Activated B cell treated with CpG ODN at 0.5 μM for 24 hours (primary cell): ENCODE measurements at places on chromosomes 7 and 10.

DNA sequence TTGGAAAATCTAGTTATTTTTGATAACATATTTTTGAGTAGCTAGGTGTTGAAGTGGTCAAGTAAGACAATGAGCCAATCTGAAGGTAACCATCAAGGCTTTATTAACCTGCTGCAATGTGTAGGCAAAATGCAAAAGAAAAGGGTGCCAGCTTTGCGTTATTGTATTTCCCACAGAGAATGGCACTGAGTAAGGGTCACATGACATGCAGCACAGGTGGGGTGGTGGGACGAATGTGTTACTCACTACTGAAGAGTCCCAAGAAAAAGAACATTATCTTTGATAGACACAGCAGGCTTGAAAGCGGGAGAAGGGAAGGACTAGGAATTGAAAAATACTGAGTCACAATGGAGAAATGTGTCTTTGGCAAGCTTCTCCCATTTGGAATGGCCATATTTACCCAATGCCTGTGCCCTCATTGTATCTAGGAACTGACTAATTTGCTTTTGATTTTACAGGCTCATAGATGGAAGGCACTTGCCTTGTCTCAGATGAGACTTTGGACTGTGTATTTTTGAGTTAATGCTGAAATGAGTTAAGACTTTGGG, 898.6 kb upstream of the POT1 start:
- no peak for DNase-seq

DNA sequence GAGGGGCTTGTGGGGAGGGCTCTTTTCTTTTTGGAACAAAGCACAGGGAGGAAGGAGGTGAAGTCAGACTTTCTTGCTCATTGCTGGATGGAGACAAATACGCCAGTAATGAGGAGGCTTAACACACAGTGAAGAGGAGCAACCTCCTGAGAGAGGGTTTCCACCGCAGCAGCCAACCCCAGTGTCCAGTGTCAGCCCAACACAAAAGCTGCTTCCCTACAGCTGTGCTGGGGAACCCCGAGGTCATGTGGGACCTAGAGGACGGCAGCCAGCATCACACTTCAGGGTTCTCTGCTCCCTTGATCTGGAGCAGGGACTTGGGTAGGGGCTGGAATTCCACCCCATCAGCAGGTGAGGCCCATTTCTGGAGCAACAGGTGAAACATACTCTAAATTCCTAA, 7.7 kb downstream of the BLNK start:
- DNase-seq = no peak

- no peak for DNase-seq
Observed at GRCh38 chr7:12728192-12728538, 40.7 kb downstream of the ARL4A start.

- no peak for DNase-seq
Observed at GRCh38 chr7:119175911-119176627, 951.6 kb downstream of the ANKRD7 start.

GRCh38 chr7:130723784-130724183, 10.2 kb downstream of the KLF14 start:
- no peak for DNase-seq

- no peak for DNase-seq
Observed at GRCh38 chr10:49749144-49749543, 13.0 kb downstream of the OGDHL start.

GRCh38 chr10:70233939-70234300, 691 bp upstream of the PPA1 start:
- DNase-seq = no peak

DNA sequence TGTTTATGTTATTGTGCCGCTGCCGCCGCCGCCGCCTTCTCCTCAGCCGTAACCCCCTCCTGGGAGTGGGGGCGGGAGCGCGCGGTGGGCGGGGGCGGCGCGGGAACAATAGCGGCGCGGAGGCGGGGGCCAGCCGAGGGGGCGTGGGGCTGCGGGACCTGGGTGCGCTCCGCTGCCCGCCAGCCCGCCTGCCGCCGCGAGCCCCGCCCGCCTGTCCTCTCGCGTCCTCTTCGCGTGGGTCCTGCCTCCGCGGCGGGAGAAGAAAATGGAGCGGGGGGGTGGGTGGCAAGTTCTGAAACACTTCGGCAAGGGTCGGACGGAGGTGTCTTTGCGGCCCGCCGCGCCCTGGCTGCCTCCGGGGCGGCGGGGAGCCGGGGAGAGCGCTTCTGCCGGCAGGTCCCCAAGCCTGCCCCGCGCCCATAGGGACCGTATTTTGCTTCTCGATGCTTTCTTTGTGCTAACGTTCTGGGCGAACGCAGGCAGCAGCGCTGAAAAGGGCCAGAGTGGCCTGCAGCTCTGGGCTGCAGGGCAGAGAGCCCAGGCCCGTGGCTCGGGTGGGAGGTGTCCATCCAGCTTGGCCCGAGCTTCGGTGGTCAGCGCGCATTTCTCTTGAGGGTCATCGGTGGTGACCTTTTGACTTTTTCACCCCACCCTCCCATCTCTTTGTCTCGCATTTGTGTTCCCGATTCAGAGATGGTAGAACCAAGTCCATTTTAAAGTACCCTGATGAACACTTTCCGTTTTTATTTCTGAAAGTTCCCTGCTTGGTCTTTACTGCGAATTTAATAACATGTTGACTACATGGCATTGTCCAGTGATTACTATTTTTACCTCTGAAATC, 613 bp downstream of the MAPK8 start:
- no peak for DNase-seq

DNA sequence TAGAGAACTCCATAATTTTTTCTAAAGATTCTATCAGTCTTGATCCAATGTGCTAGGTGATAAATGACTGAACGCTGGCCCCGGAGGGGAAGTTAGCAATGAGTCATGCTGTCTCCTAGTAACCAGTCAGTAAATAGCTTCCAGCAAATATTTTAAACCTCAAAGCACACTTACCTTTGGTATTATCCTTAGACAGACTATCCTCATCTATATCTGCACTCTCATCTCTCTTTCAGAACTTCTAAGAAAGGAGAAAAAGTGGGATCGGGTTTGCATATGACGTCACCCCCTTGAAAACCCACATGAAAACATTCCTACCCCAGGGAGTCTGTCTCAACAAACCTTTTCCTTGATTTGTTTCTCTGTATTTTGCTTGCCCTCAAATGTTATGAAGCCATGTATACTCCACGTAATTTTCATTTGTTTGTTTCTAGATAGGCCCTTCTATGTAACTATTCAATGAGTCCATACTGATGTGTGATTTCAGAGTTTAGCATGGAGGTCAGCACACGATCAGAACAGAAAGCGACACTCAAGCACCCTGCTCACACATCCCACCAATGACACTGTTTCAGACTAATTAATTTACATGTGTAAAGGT, 174.9 kb upstream of the NRP1 start:
- DNase-seq = no peak

DNA sequence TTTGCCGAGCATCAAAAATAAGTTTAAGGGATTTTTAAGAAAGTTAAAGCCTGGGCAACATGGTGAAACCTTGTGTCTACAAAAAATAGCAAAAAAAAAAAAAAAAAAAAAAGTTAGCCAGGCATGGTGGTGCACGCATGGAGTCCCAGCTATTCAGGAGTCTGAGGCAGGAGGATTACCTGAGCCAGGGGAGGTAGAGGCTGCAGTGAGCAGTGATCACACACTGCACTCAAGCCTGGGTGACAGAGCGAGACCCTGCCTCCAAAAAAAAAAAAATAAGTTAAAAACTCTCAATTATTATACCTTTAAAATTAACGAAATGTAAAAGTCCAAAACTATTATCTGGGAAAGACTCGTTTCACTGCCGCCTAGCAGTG, 35.0 kb upstream of the DAGLB start:
- no peak for DNase-seq

DNA sequence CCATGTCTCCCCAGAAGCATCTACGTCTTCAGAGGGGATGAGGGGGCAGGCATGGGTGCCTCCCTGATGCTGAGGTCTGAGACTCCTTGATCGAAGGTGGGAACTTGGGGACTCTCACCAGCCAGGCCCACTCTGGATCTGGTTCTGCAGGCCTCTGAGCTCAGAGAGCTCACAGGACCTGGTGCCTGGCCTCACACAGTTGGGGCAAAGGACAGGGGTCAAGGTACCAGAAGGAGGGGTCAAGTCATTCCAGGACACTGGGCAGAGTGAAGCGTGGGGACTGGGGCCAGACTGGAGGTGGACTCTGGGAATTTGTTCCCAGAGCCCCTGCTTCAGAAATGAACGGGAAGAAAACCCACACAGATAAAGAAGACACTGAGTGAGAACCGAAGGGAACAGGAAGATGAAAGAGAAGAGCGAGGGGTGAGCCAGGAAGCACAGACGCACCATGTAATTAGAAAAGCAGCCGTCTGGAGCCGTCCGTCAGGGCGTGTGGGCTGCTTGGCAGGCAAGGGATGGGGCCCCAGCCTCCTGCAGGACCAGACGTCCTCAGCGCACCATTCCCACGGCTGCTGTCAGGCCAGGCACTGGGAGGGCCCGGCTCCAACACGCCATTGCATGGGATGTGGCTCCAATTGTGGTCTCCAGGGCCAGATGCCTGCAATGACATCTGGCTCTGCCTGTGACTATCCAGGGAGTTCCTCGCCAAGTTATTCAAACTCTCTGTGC, 47.7 kb downstream of the ZCCHC24 start:
- DNase-seq = no peak

GRCh38 chr7:69932034-69932628, 333.9 kb downstream of the AUTS2 start:
- no peak for DNase-seq

DNA sequence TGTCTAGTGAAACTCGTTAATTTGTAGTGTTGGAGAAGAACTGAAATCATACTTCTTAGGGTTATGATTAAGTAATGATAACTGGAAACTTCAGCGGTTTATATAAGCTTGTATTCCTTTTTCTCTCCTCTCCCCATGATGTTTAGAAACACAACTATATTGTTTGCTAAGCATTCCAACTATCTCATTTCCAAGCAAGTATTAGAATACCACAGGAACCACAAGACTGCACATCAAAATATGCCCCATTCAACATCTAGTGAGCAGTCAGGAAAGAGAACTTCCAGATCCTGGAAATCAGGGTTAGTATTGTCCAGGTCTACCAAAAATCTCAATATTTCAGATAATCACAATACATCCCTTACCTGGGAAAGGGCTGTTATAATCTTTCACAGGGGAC, 187.6 kb downstream of the CFTR start:
- DNase-seq = no peak

DNA sequence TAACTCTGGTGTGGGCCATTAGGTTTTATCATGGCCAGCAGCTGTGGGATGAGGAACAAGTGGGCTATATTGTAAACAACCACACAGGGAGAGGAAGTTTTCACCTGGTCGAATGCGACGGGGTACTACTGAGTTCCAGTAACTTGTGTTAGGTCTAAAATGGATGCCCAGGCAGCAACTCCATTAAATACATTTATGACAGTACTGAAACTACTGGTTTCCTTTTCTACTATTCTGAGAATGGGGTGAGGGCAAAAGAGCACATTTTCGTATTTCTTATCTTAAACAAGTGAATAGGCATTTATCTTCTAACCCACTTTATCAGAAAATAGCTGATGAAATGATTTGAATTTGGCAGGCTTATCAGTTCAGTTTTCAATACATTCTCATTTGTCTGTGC, 109.7 kb downstream of the C1GALT1 start:
- DNase-seq = no peak
